KBM-7 (cell line): ENCODE measurements at places on chromosomes 5 and 9.
A peak's percentile ranks its signal among the peaks of the same experiment; 100 is the strongest.

DNA sequence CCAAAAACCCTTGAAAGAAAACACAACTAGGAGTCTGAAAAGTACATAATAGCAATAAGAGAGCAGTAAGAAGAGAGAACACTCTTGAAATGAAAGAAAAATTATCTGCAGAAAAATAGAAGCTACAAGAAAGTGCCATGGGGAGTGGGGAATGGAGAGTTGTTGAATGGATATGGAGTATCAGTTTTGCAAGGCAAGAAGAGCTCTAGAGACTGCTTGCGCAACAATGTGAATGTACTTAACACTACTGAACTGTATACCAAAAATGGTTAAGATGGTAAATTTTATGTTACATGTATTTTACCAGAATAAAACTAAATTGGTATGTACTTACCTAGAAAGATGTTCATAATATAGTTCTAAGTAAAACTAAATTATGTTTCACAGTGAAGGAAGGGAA is 54.8 kb upstream of the RASGRF2 start:
- DNase-seq, result no peak

- no peak for DNase-seq
Observed at GRCh38 chr5:111779260-111779921, 22.4 kb upstream of the NREP start.

GRCh38 chr5:82855893-82856550 is 221.2 kb downstream of the TMEM167A start:
- no peak for DNase-seq

DNA sequence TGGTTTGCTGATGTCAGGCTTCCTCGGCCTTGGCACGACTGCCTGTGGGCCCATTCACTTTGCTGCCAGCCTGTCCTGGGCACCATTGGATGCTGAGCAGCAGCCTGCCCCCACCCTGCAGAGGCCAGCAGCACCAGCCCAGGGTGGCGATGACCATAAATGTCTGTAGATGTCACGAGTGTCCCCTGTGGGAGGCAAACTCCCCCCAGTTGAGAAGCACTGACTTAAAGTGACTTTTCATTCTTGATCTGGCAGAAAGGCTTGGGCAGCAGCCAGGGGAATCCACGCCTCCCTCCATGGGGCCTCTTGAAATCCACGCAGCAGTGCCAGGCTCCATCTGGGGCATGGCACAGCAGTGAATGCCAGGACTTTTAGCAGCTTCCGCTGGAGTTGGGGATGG is 21.8 kb downstream of the IRX4 start:
- no peak for DNase-seq

- no peak for DNase-seq
Observed at GRCh38 chr5:146165460-146165859, 17.0 kb downstream of the LARS1 start.

GRCh38 chr5:31027721-31028120 is 165.8 kb upstream of the CDH6 start:
- no peak for DNase-seq

DNA sequence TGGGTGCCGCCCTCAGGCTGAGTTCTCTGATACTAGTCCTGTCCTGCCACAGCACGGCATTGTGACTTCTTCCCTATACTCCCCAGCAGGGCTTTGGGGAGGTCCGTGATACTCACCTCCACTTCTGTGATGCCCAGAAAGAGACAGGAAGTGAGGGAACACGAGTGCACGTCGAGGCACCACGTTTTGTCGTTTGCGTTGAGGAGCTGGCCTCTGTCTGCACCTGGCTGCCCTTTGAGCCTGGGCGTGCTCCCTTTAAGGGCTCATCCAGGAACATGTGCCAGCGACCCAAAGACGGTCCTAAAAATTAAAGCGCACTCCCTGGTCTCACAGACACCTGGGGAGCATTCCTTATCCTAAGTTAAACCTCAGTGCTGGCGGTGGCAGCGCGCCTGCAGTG is 8.7 kb upstream of the IRX4 start:
- no peak for DNase-seq

- no peak for DNase-seq
Observed at GRCh38 chr9:121609822-121610637, 41.4 kb upstream of the DAB2IP start.

- DNase-seq, result no peak
Observed at GRCh38 chr5:180119903-180120236, 48.3 kb upstream of the RNF130 start.

DNA sequence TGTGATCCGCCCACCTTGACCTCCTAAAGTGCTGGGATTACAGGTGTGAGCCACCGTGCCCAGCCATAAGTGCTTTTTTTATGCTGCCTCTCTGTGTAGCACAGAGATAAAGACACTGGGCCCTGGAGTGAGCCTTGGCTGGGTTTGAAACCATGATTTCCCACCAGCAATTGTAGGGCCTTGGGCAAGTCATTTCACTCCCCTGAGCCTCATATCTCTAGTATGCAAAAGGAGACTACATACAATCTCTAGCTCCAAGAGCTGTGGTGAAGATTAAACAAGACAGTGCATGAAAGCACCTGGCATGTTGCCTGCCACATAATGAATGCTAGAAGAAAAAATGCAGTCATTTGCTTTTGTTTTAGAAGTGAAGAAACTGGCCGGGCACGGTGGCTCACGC is 3.9 kb downstream of the FABP6 start:
- DNase-seq, result no peak

GRCh38 chr5:157766902-157767301 is 23.4 kb downstream of the LSM11 start:
- DNase-seq, result no peak

GRCh38 chr5:167332309-167332708 is 959.1 kb upstream of the WWC1 start:
- no peak for DNase-seq

- no peak for DNase-seq
Observed at GRCh38 chr9:90783964-90784363, 17.7 kb upstream of the SYK start.

- no peak for DNase-seq
Observed at GRCh38 chr5:35971186-35971877, 19.9 kb downstream of the UGT3A1 start.

- DNase-seq, result no peak
Observed at GRCh38 chr5:107545486-107545885, 125.3 kb downstream of the EFNA5 start.

DNA sequence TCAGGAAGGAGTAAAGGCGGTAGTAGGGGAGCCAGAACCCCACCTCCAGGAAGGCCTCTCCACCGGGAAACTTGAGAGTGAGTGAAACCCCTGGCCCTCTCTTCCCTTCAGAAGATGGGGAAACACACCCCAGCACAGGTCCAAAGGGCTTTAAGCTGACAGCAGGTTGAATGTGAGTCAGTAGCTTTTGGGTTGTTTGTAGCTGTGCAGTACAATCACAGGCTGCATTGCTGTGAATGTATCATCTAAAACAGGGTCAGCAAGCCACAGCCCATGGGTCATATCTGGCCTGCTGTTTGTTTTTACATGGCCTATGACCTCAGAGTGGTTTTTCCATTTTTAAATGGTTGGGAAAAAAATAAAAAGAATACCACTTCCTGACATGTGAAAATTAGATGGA is 10.0 kb downstream of the OTULINL start:
- DNase-seq, result no peak

DNA sequence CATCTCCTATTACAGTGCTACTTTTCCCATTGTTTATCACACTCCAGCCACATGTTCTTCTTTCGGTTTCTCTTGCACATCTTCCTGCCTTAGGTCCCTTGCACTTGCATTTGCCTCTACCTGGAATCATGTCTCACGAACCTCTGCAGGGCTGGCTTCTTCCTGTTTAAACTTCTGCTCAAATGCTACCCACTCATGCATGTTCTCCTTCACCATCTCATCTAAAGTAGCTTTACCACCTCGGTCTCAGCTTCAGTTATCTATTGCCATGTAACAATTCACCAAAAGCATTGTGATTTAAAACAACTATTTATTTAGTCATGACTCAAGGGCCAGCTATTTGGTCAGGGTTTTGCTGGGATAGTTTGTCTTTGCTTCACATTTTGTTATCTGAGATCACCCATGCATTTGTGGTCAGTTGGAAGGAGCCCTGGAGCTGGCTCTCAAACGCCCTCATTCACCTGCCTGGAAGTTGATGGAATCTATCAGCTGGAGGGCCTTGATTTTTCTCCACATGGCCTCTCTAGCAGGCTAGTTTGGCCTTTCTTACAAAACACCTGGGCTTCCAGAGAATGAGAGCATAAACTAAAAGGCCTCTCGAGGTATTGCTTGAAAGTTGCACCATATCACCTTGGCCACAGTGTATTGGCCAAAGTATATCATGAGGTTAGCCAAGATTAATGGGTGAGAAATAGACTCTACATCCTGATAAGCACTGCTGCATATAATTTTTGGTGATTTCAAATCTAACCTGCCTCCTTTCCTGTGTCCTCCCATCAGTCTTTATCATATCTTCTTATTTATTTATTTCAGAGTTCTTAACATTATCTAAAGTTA is 21.4 kb downstream of the SPINK1 start:
- DNase-seq, result no peak

DNA sequence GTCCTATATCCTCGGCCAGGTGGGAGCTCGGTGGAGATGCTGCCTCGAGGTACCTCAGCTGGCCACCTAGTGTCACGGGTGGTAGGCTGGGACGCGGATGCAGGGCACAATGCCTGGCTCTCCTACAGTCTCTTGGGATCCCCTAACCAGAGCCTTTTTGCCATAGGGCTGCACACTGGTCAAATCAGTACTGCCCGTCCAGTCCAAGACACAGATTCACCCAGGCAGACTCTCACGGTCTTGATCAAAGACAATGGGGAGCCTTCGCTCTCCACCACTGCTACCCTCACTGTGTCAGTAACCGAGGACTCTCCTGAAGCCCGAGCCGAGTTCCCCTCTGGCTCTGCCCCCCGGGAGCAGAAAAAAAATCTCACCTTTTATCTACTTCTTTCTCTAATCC is 2.0 kb downstream of the PCDHGC3 start:
- DNase-seq, result no peak

- DNase-seq, result no peak
Observed at GRCh38 chr9:72635197-72635596, 113.8 kb downstream of the TMC1 start.

GRCh38 chr9:20253635-20254034 is 368.7 kb downstream of the MLLT3 start:
- DNase-seq, result no peak

GRCh38 chr5:159309689-159310433 is 20.4 kb downstream of the IL12B start:
- DNase-seq, result no peak

GRCh38 chr5:88503041-88503345 is 234.3 kb upstream of the TMEM161B start:
- no peak for DNase-seq

DNA sequence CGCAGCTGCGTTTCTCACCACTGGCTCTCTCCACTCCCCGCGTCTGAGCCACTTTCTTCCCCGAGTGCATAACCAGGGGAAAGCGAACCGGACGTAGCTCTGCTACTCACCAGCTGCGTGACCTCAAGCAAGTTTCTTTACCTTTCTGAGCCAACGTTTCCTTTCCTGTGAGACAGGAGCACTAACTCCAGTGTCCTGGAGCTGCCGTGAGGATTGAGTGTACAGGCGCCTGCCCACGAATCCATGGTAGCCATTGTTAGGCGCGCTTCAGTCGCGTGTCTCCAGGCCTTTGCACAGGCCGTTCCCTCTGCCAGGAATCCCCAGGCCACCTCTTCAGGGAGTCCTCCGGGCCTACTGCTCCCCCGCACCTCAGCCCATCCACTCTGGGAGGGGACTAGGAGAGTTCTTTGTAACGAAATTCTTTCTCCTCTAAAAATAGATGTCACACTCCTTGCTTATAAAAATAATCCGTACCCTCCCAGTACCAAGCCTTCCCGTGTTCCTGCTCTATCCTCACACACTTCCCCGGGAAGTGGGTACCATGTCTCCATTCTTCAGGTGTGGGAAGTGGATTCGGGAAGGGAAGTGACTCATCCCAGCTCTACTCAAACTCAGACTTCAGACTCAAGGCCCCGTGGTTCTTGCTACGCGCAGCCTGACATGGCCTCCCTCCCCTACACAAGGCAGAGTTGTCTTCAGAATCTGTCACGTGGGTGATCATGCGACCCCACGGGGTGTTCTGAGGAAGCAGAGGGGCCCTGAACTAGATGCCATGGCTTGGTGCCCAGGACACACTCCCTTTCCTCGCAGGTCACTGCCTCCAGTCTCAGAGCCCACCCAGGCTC is 16.1 kb upstream of the CRB2 start:
- DNase-seq, result peak; percentile 55

- DNase-seq, result no peak
Observed at GRCh38 chr5:1108865-1109174, 3.0 kb downstream of the SLC12A7 start.

DNA sequence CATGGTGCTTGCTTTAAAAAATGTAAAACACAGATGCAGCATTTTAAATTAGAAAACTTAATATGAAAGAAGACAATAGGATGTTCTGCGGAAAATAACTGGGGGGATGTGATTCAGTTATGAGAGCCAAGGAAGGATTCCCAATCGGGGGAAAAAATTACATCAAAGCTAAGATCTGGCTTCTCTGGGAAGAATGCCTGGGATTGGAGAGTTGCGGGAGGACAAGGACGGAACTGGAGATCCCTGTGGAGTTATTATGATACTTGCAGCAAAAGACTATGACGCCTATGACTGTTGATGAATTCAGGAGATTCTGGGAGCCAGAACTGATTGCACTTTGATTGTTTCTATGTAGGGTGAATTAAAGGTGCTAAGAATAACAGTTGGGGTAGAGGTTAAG is 24.6 kb downstream of the MTX3 start:
- no peak for DNase-seq

DNA sequence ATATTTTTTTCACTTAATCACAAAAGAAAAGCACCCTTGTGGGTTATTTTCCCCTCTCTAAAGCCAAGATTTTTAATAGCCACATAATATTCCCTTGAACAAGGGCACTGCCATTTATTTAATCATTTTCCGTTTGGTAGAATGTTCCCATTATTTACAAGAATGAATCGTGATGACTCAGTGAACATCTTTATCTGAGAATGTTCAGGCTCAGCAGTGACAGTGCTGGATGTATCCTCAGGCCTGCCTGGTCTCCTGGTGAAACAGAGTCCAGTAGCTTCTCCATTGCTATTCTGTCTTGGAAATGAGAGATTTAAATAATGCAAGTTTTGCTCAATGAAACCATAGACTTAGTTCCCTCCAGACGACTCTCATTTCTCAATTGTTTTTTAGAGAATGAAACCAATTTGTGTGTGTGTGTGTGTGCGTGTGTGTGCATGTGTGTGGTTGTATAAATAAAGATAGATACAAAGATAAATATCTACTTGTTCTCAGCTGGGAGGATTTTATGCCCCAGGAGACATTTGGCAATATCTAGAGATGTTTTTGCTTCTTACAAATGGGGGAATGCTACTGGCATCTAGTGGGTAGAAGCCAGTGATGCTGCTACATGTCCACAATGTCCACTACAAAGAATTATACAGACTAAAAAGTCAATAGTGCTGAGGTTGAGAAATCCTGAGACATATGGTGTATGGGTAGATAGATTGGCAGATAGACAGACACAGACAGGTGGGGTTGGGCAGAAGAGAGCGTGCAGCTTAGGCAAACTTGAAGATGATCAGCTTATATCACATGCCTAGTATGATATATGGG is 55.0 kb downstream of the PAPPA start:
- DNase-seq, result no peak

GRCh38 chr5:135393691-135394090 is 5.3 kb downstream of the MACROH2A1 start:
- DNase-seq, result no peak
